T-helper 1 cell (primary cell): ENCODE measurements at places on chromosomes 2 and 18.

DNA sequence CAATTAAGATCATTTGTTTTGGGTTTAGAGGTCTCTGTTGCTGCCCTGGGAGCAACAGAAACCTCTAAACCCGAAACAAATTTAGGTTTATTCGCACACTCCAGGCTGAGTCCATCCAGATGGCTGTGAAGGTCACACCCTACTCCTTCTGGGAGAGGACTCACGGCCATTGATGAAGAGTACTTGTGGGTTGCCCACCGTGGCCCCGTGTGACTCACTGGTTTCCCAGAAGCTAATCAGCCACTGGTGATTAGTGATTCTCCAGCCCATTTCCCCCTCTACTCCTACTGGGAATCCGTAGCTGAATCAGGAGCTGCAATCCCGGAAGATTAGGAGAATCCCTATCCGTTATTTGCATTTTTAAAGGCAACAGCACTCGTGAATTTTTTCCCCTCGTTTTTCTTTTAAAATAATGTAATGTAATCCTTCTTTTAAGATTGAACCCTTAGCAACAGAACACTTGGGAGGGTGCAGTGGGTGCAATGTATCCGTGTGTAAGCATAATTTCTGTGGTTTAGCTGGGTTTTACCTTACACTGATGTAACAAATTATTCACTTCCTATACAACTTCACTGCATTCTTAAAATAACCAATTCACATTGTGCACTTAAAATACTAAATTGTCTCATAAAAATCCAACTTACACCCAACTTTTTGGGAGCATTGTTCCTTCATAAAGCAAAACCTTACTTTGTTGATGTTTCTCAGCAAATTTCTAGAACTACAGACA lies 27.5 kb upstream of the EPAS1 start:
- no peak for DNase-seq

DNA sequence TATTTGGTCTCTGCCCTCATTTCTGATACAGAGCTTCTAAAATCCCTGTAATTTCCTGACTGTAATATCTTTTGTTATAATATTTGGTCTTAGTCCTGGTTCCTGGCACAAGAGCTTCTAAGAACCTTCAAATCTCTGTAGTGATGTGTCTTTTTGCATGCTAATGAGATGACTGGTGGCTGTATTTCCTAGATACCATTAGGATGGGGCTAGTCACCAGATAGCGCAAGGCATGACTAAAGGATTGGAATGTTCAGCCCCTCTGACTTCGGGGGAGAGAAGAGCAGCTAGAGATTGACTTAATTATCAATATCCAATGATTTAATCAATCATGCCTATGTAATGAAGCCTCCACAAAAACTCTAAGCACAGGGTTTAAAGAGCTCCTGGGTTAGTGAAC lies 620.8 kb upstream of the ACVR2A start:
- DNase-seq, result no peak

DNA sequence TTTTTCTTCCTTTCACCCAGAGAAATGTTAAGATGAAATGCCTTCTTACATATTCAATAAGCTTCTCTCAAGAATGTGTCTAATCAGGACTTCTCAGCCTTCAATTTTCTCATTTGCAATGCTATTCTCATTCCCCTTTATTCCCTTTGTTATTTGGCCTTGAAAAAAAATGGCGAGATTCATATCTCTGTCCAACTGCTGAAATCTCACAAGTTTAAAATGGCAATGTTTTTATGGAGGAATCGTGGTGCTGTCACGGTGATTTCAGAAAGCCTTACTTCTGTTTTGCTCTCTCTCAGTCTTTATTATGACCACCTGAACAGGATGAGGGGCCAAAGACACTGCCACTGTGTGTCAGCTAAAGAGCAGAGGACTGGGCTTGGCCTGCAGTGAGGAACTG lies 928.5 kb downstream of the DCC start:
- no peak for DNase-seq

- DNase-seq, result no peak
Observed at GRCh38 chr2:119857742-119858141, 98.0 kb downstream of the PTPN4 start.

DNA sequence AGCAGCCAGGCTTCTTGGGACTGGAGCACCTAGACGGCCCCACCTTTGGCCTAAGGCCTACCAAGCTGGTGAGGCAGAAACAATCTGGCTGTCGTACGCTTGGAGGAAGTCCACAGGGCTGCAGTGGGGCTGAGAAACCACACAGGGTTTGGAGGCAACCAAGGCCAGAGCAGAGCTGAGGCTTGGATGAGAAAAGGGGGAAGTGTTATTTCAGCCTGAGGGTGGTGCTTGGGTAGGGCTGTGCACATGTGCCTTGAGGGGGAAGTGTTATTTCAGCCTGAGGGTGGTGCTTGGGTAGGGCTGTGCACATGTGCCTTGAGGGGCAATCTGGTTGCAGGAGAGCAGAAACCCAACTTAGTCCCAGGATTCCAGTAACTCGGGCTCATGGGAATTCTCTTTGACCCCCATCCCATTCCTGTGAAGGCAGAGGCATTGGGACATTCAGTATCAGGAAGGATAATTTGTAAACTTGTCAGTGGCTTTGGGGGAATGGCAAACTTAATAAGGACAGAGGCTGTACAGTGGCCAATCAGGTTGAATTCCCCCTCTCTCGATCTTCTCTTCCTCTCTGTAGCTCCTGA lies 971 bp upstream of the FBXO41 start:
- no peak for DNase-seq

DNA sequence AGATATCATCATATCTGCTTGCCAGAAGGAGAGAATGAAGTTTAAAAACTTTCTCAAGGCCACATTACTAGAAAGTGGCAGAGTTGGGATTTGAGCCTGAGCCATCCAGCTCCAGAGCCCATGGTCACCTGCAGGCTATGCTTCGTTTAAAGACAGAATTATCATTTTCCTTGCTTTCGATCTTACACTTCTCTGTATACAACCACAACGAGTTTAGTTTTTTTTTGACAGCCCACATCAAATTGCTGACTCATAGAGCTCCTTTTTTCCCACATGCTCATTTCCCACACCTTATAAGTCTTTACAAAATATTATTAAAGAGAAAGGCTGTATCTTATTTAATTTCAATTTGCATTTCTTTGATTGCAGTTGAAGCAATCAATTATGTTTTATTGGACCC lies 6.5 kb downstream of the PLEK start:
- DNase-seq, result peak; percentile 59

GRCh38 chr2:229090225-229090624 lies 180.9 kb downstream of the PID1 start:
- DNase-seq, result no peak

DNA sequence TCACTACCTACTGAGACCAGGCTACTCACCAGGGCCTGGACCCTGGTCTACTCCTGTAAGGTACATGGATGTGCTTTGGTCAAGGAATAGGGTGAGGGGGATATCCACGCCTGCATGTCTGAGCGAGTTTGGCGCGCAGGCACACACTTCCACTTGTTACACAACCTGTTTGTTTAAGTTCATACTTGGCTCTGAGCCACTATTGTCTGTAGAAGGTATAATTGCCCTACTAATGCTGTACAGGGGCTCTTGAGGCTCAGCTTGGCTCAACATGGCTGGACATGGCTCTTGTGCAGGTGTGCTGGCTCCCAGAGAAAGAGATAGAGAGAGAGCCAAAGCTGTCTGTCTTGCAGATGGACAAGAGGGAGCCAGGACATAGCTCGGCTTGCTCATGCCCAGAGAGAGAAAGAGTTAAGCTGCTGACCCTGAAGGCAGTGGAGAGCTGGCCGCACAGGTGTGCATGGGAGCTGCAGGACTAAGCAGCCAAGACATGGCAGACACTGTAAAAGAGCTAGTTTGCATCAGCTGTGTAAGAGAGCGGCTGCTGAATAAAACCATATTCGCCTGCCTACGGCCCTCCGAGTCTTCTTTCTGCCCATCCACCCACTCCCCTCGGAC lies 35.2 kb downstream of the NPPC start:
- no peak for DNase-seq

- DNase-seq, result no peak
Observed at GRCh38 chr2:3864943-3865865, 161.8 kb downstream of the DCDC2C start.

DNA sequence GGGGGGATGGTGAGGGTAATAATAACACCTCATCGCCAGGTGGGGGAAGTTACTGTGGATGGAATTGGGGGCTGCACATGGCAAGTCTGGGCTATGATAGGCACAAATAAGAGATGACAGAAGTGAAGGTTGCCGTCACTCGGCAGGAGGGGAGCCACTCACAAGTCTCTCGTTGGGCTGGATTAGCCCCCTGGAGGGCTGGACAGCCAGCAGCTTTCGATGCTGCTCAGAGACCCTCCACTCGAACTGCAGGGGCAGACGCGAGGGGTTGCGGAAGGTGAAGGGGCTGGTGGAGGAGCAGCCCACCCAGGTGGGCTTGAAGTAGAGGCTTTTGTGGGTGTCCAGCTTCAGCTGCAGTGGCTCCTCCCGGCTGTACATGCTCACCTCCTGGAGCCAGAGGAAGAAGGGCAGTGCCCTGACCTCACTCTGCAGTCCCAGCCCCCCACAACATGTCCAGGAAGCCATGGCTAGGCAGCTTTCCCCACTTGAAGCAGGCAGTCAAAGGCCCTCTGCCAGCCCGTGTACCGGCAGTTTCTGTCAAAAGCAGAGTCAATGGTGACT lies 18.2 kb downstream of the CFAP65 start:
- DNase-seq, result no peak

- DNase-seq, result no peak
Observed at GRCh38 chr18:75016025-75016717, 192.8 kb downstream of the PTGR3 start.

DNA sequence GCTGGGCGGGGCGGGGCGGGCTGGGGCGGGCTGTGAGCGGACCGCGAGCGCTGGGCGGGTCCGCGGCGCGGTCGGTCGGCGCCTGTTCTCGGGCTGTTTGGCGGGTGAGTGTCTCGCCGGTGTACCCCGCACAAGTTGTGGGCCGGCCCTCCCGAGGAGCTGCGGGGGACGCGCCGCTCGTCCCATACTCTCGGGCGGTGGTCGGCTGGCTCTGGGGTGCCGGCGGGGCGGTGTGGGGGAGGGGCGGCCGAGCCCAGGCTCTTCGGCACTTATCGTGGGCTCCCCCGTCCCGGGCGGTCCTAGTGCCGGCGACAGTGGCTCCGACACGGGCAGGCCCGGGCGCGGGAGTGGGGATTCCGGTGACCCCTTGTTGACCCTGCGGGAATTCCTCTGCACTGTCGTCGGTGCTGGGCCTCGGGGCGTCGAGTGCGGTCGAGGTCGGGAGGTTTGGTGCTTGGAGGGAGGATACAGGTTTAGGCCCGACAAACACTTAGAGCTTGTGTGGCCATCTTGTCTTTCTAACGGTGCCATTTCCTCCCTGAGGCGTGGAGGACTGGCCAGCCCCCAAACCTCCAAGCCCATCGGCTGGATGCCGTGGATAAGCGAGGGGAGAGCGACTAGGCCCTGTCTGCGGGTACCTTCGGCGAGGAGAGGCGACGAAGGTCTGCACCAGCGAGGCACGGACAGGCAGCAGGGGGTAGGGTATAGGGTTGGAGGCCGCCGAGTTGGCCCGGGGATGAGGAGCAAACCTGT lies at the start of gene SEPTIN2:
SEPTIN2 (plus strand) TSS at position 47 of the 753 bp plus-strand sequence. CDS start 8,308 bp downstream, outside the sequence.
- DNase-seq, result no peak

DNA sequence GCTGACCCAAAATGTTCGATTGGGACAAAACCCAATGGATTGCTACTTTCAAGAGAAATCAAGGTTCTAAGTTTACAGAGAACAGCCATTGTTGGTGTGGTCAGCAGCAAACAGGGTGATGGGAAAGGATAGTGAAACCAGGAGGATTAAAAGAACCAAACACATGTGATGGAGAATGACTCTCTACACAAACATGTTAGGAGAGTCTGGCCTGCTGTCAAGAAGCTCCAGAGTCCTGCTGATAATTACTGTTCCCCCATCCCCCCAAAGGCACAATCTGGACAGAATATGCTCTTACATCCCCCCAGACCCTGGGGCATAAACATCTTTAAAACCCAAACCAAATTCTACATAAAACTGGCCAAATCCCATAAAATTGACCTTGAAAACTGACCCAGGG lies 32.0 kb upstream of the ACYP2 start:
- no peak for DNase-seq

DNA sequence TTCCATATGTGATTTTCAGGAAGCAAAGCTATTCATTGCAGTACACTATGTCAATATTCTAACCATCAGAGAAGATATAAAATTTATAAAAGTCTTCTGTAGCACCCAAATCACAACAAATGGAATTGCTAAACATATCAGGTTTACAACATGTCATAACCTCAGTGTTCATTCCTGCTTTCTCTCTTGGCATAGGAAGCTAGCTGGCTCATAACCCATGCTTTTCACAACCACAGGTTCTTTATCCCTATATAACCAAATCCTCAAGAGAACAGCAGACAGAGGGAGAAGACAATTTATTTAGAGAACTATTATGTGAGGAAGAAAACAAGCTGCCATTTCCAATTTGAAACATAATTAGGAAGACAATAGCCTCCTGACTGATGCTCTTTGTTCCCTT lies 997.0 kb upstream of the ACVR2A start:
- no peak for DNase-seq

DNA sequence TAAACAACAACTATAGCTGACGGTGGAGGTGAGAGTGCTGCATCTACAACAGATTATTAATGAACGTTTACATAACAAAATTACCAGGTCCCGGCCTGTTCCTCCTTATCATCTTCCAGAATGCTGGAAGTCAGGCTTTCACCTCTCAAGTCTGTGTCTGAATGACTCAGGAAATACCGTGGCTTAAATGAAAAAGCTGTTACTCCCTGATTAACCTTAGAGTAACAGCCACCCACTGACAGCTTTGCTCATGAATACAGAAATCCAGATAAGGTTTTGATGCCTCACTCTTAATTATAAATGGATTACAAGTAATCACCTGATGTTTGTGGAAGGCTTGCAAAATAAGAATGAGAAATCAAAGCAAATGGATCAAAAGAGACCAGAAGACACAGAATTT lies 885.3 kb upstream of the CELF4 start:
- no peak for DNase-seq

DNA sequence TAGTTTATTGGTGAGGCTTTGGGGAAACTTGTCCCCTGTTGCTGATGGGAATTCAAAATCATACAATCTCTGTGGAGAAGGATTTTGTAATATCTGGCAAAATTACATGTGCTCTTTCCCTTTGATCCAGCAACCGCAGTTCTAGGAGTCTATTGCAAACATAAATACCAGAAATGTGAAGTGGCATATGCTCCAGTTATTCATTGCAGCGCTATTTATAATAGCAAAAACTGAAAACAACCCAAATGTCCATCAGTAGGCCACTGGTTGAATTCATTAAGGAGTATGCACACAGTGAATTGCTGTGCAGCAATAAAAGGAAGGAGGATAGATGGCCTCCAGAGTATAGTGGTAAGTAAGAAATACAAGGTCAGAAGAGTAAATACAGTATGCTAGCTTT lies 76.5 kb downstream of the HNRNPLL start:
- no peak for DNase-seq

GRCh38 chr2:196279541-196279940 lies 108.2 kb upstream of the STK17B start:
- DNase-seq, result no peak

GRCh38 chr2:65525616-65526231 lies 93.3 kb upstream of the SPRED2 start:
- no peak for DNase-seq

- no peak for DNase-seq
Observed at GRCh38 chr2:237540823-237541222, 25.6 kb upstream of the PRLH start.
